CD4-positive, alpha-beta T cell treated with Interleukin-17A for 1 hour (primary cell): ENCODE measurements at places on chromosomes 7 and 10.

GRCh38 chr10:88415533-88416130 lies 167.5 kb downstream of the RNLS start:
- no peak for DNase-seq

DNA sequence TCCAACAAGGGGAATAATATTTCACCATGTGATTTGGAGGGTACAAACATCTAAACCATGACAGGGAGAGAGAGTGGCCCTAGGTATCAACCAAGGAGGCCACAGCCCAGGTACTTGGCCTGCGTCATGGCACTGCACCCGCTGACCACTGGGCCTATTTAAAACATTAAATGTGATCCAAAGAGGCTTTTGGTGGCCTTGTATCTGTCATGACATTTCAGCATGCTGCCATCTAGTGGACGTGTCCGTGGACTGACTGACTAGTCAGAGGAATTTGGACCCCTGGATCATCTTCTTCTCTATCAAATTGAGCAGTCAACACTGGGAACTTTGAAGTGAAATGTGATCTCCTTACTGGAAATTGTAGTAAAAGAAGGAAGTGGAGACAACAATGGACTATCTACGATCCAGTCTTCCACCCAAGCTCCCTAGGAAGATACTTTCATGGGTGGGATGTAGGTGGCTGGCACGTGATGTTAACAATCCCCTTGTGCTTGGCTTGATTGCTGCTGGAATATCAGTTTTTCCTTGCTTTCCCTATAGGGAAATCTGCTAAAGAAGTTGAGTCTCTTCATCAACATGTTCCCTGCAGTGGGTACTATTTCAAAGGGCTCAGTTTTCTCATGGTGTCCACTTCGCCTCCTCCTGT lies 24.6 kb upstream of the ITGA8 start:
- DNase-seq: peak; percentile 20

GRCh38 chr10:122220736-122221135 lies 50.4 kb upstream of the BTBD16 start:
- DNase-seq: no peak

DNA sequence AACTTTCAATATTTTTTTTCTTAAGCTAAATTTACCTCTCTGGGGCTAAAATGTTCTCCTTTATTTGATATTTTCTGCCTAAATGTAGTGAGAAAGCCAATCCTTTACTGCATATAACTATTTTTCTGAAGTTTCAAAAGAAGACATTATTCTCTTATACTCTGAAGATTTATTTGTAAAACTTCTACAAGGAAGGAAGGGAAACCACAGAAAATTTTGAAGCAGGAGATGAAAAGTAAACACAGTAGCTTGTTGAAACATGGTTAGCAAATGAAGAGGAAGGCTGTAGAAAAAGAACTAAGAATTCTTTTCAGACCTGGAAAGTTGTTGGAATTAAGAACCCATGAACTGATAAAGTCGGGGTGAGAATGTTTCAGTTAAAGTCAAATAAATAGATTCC lies 330.3 kb downstream of the HGF start:
- DNase-seq: no peak

- DNase-seq: no peak
Observed at GRCh38 chr7:1357601-1358271, 101.5 kb downstream of the MICALL2 start.

GRCh38 chr7:134831862-134832261 lies 52.4 kb downstream of the CALD1 start:
- DNase-seq: no peak

- DNase-seq: no peak
Observed at GRCh38 chr7:7271094-7271874, 88.9 kb downstream of the C1GALT1 start.

- no peak for DNase-seq
Observed at GRCh38 chr10:120262857-120263547, 194.0 kb upstream of the PLPP4 start.

DNA sequence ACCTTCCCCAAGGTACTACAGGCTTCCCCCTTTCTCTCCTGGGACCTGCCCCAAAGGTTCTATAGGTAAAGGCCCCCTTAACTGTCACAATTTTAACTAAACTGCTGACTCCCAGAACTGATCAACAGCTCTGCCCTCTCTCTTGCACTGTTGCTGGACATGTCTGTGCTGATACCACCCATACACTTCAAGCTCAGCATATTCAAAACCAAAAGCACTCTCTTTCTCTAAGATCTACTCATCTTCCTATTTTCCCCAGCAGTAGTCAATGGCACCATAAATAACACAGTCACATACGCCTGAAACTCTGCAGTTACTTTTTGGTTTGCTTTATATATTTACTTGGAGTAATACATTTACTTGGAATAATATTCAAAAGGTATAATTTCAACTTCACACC lies 12.3 kb downstream of the OSBPL3 start:
- DNase-seq: no peak

DNA sequence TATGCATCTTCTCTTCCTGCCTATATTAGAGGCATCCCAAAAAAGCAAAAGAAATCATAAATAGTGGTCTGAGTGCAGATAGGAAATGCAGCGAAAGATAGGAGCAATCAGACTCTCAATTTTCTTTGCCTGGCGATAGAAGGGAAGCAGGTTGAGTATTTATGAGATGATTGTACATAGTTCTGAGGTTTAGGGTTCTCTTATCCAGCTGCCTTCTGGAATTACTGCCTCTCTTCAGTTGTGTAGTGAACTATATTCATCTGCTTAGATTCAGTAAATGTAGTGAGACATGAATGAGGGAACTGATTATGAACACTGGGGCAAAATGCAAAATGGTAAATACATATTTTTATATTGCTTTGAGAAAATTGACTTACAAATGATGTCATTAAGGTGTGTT lies 93.0 kb upstream of the CYP26C1 start:
- no peak for DNase-seq

GRCh38 chr10:9296190-9296589 lies 1241.7 kb downstream of the GATA3 start:
- no peak for DNase-seq

GRCh38 chr7:96084881-96085553 lies 236.9 kb downstream of the SLC25A13 start:
- DNase-seq: no peak

DNA sequence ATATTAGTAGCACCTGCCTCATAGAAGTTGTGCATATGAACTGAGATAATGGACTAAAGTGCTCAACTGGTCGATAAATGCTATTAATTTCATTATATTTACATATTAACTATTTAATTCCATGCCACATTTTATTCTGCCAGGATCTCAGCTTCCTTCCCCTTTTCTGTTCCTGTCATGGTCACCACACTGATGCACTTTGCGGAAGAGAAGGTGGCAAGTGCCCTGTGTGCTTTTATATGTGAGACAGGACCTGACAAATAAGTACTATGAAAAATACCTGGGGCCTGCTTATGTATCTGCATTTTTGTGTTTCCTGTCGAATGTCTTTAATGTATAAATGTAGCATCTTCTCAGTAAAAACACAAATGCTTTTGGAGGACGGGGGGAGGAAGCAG lies 12.2 kb downstream of the ATP6V0E2 start:
- DNase-seq: no peak

- DNase-seq: no peak
Observed at GRCh38 chr10:94485094-94485493, 60.5 kb upstream of the HELLS start.

DNA sequence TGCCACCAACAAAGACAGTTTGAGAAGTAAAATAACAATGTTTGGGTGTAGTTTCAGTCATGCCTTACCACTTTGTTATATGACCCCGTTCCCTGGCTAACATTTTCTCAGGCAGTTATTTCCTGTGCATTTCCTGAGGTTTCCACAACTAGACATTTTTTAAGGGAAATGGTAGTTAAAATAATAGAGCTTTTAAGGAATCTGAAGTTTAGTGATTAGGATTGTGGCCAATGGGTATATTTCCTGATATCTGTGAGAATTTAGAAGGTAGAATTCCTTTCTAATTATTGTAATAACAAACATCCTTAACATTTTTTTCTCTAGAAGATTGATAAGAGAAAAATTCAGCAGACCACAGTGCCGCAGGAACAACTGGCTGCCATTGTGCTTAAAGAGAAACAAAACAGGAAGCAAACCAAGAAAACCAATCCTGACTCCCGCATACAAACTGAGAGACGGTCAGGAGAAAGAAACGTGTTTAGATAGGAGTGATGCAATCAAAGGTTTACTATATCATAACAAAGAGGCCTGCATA lies 193.6 kb downstream of the MBL2 start:
- DNase-seq: no peak

- no peak for DNase-seq
Observed at GRCh38 chr7:68422281-68422680, 1176.0 kb upstream of the AUTS2 start.

DNA sequence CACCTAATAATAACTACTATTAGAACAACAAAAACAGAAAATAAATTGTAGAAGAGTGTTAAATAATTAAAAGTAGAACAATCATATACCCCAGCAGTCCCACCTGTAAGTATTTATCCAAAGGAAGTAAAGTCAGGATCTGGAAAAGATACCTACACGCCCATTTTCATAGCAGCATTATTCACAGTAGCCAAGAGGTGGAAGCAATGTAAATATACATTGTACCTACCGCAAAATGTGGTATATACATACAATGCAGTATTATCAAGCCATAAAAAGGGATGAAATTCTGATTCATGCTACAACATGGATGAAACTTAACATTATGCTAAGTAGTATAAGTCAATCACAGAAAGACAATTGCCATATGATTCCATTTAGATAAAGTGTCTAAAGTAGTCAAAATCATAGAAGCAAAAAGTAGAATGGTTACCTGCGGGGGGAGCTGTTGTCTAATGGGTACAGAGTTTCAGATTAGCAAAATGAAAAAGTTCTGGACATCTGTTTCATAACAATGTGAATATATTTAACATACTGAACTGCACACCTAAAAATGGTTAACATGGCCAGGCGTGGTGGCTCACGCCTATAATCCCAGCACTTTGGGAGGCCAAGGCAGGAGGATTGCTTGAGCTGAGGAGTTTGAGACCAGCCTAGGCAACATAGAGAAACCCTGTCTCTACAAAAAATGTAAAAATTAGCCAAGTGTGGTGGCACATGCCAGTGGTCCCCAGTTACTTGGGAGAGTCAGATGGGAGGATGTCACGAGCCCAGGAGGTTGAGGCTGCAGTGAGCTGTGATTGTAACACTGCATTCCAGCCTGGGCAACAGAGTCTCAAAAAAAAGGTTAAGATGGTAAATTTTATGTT lies 6.0 kb upstream of the TMED4 start:
- peak; percentile 82 for DNase-seq

DNA sequence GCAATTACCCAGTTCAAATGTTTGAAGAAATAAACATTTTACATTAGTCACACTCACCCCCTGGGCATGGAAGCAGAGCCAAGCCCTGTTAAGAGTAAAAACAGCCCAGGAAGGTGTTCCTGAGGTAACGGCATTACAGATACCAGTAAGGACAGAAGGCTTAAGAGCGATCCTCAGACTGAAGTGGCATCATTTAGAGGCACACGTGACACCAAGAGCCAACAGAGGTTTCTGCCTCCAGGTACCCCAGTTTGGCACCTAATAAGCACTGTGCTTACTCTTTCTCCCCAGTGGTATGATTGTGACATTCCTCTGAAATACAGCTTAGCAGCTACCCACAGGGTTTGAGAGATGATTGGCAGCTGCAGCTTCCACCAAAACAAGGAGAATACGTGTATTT lies 17.2 kb downstream of the MMS19 start:
- no peak for DNase-seq

- no peak for DNase-seq
Observed at GRCh38 chr10:34526758-34527730, 288.1 kb downstream of the PARD3 start.

- DNase-seq: no peak
Observed at GRCh38 chr7:39615350-39615975, 7.9 kb upstream of the RALA start.

GRCh38 chr10:74330646-74331045 lies 179.6 kb downstream of the ADK start:
- no peak for DNase-seq

GRCh38 chr7:17095931-17096330 lies 202.5 kb upstream of the AHR start:
- DNase-seq: no peak

DNA sequence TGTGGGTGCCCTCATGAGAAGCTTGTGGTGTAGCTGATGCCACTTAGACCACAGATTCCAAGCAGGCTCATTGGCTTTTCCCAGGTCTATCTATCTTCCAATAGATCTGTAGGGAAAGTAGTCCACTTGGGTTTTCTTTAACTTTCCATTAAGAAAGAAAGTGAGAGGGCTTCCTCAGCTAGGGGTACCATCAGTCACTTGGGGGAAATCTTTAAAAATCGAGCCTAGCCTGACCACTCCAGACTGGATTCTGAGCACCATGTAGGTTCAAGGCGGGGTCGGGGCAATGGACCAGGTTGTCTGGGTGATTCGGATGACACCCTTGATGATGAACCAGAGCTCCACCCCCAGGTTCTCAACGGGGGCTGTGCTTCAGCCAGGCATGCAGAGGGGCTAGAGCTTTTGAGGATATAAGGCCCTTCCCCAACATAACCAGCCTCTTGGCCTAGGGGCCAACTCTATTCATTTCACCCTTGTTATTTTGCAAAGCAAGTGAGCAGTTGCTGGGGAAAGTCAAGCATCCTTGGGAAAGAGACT lies 27.0 kb downstream of the ITPRIP start:
- no peak for DNase-seq

GRCh38 chr7:29467193-29467926 lies 96.3 kb upstream of the PRR15 start:
- DNase-seq: no peak

GRCh38 chr10:130924138-130924819 lies 387.2 kb downstream of the TCERG1L start:
- no peak for DNase-seq

GRCh38 chr7:118836933-118837332 lies 612.4 kb downstream of the ANKRD7 start:
- no peak for DNase-seq

GRCh38 chr10:114869520-114869892 lies 47.9 kb downstream of the FHIP2A start:
- DNase-seq: no peak

- no peak for DNase-seq
Observed at GRCh38 chr7:37089972-37090371, 358.7 kb downstream of the ELMO1 start.

DNA sequence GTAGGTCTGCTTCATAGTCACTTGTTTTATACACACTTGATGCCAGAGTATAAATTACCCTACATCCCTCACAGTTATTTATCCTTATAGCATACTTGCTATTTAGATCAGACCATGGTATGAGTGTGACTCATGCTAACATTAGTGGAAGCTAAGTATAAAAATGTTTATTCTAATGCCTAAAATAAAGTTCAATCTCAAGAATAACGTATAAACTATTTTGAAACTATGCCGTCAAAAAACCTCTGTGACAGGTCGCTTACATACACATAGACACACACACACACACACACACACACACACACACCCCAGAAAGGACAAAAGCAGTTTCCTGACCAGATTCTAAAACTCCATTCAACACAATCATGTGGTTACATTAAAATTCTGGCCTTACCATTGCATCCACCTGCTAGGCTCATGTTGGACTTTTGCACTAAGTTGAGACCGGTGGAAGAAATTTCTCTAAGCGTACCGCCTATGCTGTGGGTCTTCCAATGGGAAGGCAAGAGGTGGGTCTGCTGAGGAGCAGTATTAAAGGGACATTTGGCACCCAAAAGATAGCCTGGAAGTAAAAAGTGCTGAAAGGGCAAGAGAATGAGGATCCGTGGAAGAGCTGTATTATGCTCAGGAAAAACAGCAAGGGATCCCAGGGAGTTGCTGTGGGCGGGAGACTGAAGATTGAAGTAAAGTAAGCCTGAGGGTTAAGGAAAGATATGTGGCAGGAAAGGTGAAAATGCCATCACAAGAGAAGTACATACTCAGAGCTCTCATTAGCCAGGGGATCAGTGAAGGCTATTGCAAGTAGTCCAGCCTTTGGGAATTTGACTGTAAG lies 5.0 kb downstream of the FOXP2 start:
- no peak for DNase-seq
